ENCODE measurements at places on chromosomes 13 and 19.

GRCh38 chr13:70391678-70392077, 283.4 kb upstream of the KLHL1 start:
- DNase-seq, result no peak

DNA sequence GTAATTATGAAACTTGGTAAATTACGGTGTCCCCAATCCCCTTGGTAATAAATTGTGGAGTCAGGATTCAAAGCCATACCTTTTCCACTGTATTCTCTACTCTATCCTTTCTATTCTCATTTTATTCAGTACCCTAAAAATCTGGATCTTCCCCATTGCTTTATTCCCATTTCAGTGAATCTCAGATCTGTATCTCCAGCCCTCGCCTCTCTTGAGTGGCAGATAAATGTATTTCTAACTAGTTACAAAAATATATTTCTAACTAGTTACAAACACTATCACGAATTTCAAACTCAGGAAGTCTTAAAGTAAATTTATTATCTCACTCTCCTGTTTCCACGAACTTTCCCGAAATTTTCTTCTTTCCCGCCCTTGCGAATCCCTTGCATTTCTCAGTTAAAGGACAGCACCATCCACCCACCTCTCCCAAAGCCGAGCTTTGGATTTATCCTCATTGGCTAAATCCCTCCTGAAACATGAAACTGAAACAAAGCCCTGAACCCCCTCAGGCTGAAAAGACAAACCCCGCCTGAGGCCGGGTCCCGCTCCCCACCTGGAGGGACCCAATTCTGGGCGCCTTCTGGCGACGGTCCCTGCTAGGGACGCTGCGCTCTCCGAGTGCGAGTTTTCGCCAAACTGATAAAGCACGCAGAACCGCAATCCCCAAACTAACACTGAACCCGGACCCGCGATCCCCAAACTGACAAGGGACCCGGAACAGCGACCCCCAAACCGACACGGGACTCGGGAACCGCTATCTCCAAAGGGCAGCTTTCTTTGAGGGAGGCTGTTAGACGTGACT, 164.3 kb upstream of the PABPC3 start:
- DNase-seq, result no peak

GRCh38 chr19:29503785-29504184, 22.0 kb upstream of the VSTM2B start:
- no peak for DNase-seq

GRCh38 chr19:6654347-6655310, 15.3 kb downstream of the TNFSF14 start:
- DNase-seq, result no peak

DNA sequence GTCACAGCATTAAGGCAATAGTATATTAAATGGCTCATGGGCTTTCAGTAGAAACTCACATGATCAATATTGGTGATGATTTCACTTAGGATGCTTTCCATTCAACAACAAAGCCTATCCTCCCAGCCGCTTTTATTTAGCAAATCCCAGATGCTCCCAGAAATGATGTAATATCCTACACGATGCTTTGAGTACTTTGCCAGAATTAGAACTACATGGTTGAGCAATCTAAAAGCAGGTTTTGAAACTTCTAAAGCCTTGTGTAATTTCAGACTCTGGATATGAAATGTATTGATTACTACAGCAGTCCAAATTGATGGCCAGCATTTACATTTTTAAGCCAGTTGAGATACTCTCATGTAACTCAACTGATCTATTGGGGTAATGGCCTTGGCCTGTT, 13.6 kb downstream of the DLEU7 start:
- DNase-seq, result no peak

DNA sequence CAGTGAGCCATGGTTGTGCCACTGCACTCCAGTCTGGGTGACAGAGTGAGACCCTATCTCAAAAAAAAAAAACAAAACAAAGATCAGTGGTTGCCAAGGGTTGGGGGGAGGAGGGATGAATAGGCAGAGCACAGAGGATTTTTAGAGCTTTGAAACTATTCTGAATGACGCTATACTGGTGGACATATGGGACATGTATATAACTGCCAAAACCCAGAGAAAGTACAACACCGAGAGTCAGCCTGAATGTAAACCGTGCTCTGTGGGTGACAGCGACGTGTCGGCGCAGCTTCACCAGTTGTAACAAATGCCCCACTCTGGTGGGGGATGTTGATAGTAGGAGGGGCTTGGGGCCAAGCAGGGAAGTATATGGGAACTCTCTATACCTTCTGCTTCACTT, 32.9 kb downstream of the ZIC5 start:
- DNase-seq, result peak; percentile 87

- DNase-seq, result peak; percentile 71
Measured at GRCh38 chr19:48319647-48320541, 5.5 kb upstream of the EMP3 start.

DNA sequence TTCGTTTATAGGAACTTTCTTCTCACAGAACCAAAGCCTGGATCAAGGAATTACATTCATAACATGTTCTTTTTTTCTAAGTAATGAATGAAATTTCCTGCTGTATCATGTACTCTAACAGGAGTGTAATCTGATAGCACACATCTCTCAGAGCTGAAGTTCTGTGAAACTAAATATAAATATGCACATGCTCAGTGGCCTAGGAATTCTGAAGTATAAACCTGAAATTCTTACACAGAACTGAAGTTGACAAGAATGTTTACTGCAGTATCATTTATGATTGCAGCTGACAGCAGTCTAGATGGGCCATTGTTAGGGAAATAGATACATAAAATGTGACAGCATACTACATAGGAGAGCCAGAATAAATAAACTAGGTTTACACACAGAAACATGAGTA, 54.5 kb downstream of the USP12 start:
- no peak for DNase-seq

- no peak for DNase-seq
Measured at GRCh38 chr19:19502281-19502680, 13.1 kb downstream of the TSSK6 start.

DNA sequence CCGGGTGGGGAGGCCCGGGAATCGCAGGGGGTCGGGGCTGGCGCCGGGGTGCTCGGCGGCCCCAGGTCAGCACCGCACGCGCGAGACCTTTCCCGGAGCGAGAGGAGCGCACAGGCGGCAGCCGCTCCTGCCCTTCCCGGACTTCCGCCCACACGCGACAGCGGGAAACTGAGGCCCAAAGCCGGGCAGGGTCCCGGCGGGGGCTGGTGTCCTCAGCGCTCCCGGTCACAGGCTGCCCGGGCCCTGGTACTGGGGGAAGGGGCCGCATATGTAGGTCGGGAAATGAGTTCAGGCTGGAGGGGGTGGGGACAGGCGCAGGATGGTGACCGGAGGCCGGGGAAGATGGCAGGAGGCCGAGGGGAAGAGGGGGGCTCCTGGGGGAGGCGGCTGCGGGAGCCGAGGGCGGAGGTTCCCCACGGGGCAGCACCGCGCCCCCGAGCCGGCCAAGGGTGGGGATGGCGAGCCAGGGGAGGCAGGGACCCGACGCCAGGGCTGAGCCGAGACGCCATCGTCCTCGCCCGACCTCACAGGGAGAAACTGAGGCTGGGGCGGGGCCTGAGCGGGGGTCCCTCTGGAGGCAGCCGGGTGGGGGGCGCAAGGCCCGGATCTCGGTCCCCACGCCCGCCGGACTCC, 662 bp downstream of the CBARP start:
- DNase-seq, result peak; percentile 68

DNA sequence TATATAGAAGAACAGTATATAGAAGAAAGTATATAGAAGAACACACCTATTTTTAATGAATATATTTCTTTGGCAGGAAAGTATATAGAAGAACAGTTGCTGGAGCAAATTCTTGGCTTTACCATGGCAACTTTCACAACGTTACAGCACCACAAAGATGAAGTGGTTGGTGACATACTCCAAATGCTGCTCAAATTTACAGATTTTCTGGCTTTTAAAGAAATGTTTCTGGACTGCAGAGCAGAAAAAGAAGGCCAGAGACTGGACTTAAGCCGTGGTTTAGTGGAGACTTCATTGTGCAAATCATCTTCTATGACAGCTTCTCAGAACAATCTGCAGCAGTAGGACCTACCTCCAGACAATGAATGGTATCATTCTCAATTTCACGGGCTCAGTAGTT, 24.3 kb upstream of the RFXAP start:
- DNase-seq, result peak; percentile 97

DNA sequence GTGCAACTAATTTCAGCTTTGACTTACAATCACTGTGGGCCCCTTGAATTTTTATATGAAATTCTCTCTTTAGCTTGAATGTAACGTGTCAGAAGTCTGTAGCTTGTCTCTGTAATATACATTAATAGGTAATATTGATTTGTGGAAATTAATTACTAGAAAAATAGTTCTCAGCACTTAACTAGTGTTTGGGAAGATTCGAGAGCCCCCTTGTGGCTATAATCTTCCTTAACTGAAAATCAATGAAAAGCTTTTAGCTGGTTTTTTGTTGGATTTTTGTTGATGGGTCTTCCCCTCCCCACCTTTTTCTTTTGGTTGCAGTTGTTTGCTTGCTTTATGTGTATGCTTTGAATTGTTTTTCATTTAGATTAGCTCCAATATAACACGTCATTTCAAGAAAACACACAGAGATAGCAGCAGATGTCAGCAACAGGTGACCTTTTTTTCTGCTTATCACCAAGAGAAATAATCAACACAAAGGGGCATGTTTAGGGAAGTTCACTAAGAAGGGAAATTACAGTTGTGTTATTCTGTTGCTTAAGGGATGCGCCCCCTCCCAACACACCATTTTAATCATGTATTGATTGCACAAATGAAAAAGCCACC, 176.8 kb downstream of the OXGR1 start:
- DNase-seq, result peak; percentile 25

DNA sequence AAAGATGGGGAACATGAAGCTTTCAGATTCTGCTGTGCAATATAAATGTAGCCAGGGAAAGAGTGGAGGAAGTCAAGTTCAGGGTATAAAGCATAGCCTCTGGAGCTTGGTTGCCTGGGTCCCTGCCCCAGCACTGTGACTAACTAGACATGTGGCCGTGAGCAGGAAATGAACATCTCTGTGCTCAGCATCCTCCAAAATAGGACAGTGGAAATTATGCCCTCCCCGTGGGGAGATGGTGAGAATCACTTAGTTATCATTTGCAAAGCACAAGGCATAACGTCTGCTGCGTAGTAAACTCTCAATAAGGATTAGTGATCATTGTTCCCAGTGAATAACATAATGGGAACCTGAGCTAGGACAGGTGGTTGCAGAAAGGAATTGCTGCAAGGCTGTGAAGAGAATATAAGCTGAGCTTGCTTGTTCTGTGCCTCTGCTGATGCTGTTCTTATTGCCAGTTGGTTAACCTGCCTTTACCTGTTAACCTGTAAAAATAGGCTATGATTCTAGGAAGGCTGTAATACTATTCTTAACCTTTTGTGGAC, 441.0 kb downstream of the COG6 start:
- no peak for DNase-seq

- DNase-seq, result no peak
Measured at GRCh38 chr19:35671818-35672217, 5.5 kb downstream of the UPK1A start.

DNA sequence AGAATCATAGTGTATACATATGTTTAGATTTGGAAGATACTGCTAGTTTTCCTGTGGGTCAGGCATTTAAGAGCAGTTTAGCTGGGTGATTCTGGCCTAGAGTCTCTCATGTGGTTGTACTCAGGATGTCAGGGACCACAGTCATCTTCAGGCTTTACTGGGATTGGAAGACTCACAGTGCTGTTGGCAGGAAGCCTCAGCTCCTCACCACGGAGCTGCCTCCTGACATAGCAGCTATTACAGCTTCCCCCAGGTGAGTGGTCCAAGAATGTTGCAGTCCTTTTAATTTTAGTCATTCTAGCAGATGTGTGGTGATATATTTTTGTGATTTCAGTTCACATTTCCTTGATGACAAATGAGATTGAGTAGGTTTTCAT, 16.9 kb upstream of the GPR18 start:
- DNase-seq, result no peak

DNA sequence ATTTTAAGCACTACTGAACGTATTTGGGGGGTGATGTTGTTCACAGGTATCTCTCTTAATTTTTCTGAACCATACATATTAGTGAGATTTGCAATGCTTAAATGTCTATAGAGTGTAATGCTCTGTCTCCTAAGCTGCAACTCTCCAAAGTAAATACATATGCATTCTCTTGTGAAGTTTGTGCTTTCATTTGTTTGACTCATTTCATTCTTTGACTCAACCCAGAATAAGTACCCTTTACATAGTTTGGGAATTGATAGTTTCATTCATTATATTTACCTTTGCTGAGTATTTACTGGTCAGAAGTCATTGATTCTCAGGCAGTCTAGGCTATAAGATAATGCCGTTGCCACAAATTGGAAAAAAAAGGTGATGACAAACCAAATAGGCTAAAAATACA, 406.9 kb downstream of the FGF9 start:
- DNase-seq, result no peak

DNA sequence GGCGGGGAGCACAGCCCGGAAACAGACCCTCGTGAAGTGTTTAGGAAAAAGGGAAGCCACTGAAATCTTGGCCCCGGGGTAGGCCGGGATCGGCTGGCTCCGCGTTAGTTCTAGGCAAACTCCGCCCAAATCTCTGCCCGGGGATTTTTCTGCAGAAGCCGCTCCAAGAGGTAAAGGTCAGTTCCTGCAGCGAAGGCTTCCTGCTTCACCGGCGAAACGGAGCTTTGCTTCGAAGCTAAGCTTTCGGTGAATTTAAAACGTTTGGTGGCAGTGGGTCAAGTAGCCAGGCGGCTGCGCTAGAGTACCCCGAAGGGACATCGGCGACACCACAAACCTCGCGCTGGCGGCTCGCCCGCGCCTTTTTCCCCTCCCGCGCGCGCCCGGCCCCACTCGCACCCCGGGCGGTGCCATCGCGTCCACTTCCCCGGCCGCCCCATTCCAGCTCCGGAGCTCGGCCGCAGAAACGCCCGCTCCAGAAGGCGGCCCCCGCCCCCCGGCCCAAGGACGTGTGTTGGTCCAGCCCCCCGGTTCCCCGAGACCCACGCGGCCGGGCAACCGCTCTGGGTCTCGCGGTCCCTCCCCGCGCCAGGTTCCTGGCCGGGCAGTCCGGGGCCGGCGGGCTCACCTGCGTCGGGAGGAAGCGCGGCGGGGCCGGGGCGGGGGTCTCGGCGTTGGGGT, 441 bp downstream of the GJB2 start:
- no peak for DNase-seq

- no peak for DNase-seq
Measured at GRCh38 chr13:31588893-31589292, 150.4 kb upstream of the RXFP2 start.

DNA sequence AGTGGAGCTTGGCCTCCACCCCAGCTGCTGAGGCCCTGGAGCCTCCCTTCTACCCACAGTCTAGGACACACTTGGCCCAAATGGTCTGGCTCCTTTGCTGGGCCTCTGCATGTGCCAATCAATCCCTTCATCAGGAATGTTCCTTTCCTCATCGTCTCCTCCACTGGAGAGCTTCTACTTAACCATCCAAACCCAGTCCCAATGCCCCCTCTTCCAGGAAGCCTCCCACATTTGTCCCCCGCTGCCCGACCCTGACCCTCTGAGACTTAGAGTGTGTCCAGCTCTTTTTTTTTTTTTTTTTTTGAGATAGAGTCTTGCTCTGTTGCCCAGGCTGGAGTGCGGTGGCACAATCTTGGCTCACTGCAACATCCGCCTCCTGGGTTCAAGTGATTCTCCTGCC, 2.5 kb downstream of the DUS3L start:
- DNase-seq, result no peak
